ENCODE measurements at places on chromosomes 5 and 9.

- no peak for DNase-seq
Observed at GRCh38 chr9:27189426-27189825, 80.4 kb downstream of the TEK start.

- no peak for DNase-seq
Observed at GRCh38 chr5:62283005-62283404, 23.0 kb upstream of the KIF2A start.

GRCh38 chr9:27059907-27060306 is 49.1 kb upstream of the TEK start:
- DNase-seq = no peak

DNA sequence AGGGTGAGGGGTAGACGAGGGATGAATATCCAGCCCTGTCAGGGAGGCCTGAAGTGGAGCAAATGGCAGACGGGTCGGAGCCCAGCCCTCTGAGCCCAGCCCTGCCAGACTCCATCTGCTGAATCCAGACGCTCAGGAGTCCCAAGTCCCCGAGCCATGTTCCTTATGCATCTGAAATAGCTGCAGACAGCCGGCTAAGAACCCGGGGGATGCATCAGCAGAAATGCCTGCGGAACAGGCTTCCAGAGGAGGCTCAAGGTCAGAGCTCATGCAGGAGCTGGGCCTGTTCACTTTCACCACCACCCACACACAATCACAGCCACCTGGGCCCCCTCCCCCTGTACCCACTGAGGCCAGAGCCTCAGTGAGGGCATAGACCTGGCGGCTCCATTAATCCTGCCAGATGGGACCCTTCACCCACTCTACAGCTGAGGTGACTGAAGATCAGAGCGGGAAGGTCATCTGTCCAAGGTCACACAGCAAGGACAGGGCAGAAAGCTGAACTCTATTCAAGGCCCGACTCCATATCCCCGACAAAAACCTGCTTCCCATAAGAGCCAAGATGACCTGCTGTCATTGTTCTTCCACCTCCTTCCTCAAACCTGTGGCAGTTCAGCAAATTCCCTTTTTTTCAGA is 24.4 kb upstream of the AKNA start:
- DNase-seq = no peak

DNA sequence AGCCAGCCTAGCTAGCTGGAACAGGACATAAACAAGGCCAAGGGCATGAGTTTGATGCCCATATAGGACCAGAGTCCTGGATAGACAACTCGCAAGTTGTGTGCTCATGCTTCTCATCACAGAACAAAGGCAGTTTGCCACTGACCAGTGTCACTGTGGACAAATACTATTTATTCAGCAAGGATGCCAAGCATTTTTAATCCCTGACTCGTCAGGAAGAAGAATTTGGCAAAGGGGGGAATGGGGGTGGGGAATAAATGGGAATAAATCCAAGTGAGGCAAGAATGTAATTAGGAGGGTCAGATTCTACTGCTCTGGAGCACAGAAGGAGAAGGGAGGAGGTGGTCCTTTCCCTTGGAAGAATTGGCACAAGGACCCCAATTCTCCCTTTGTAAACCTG is 46.8 kb upstream of the ANKRD55 start:
- peak; percentile 92 for DNase-seq

DNA sequence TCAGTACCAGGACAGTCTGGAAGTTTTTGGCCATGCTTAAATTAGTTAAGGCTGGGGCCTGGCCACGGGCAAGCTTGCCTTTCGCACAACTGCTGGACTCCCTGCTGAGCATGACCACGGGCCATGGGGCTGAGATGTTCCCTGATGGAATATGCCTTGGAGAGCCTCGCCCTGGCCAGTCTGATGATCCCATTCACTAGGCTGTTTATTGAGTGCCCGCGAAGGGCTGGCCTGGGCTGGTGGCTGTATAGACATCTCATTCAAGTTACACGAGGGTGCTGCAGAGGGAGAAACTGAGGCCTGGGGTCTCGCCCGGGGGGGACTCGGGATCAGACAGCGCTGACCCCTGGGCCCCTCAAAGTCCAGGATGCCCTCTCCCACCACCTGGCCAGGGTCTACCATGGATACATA is 7.8 kb upstream of the RXRA start:
- DNase-seq = no peak

DNA sequence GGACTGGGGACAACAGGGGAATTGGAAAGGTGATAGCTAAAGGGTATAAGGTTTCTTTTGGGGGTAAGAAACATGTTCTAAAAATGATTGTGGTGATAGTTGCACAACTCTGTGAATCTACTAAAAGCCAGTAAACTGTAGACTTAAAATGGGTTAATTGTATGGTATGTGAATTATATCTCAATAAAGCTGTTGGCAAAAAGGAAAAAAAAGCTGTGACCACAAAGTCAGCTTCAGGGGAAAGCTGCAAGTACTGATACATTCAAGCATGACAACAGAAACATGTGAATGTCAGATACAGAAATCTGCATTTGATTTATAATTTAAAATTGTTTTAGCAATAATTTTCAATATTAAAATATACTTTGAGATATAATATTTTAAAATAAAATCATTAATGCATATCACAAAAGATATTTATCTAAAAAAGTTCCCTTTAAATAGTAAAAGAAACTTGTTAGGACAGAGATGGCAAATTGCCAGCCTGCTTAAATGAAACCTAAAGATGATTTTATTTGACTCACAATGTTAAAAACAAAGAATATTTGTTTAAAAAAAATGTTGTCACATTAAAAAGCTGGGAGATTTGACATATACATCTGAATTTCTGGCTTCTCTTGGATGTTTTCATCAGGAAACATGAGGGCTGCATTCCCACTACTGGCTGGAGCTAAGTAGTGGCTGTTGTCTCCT is 66.0 kb downstream of the TBCA start:
- DNase-seq = no peak

DNA sequence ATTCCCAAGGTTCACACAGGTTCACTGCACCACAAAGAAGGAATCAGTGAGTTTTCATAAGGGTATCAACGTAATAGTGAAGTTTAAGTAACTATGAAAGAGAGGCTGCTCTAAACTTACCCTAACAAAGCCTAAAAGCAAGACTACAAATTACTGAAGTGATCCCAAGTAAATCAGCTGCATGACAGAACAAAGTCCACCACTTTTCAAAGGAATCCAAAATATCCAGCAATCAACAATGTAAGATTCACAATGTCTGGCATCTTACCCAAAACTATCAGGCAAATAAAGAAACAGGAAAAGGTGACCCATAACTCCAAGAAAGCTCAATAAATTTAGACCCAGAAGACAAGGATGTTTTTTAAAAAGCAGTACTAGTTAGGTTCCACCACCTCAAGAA is 70.1 kb downstream of the GNAQ start:
- no peak for DNase-seq

DNA sequence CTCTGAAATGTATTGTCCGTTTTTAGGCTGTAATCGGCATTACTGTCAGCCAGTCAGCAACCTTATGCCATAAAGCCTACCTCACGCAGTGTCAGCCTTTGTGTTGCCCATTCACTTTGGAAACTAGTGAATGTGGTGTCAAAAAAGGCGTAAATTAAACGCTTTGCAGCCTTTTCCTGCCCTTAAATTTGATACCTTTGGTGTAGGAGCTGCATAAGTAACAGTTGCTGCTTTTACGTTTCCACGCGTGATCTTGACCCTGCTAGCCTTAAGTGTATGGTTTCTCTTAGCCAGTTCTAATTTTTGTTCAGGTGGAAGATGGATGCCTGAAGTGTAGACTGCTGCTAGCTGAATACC is 257.7 kb downstream of the EPB41L4A start:
- no peak for DNase-seq

DNA sequence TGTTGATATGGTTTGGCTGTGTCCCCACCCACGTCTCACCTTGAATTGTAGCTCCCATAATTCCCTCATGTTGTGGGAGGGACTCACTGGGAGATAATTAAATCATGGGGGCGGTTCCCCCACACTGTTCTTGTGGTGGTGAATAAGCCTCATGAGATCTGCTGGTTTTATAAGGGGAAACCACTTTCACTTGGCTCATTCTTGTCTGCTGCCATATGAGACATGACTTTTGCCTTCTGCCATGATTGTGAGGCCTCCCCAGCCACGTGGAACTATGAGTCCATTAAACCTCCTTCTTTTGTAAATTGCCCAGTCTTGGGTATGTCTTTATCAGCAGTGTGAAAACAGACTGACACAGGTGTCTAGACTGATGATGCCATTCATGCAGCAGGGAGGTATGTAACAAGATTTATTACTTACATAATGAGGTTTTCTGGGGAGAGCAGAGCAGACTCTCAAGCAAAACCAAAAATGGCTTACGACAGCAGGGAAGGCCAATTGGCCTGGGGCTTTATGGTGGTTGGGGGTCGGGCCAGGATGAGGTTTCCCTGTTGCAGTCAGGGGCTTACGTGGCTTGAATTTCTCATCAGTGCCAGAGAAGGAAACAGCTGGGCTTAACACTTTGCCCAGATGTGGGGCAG is 9.5 kb upstream of the COMMD10 start:
- no peak for DNase-seq

- DNase-seq = no peak
Observed at GRCh38 chr5:154385236-154385512, 60.6 kb upstream of the SAP30L start.

DNA sequence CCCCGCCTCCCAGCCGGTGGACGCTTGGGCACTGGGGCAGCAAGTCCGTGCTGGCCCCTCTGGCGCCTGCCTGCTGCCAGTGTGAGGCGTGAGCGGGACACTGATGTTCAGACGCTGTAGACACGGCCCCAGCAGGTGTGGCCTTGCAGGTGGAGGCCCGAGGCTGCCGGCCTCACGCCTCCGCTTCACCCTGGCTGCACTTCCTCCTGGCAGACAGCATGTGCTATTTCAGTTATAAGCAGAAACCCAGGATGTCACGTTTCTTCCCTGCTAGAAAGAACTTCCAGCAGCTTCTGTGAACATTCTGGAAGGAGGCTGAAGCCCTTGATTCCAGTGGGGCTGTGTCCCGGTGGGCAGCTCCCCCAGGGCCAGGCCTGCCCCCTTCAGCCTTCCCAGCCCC is 114.8 kb upstream of the FCN2 start:
- DNase-seq = peak; percentile 21

DNA sequence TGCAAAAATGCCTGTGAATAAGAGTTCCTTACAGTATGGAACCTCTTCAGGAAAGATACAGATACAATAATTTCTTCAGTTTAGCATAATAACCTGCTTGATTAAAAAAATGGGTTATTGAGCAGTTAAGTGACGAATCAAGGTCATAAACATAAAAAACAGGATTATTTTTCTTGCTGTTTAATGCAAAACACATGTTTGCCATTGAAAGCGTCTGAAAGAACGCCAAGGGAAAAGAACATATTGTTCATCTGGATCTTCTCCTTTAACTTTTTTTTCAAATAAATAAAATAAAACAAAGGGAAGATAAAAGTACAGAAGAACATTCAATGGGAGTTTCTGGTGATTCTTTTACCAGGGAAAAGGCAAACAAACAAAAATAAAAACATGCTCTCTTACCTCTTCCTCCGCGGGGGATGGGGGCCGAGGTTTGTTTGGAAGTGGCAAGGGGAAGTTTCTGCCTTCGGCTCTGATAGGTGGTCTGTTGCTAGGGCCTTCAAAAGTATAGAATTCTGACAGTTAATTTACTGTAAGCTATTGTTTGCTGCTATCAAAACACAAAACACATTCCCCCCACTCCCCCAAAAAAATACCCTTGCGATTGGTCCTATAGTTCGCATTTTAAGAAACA is 20.1 kb downstream of the C5orf58 start:
- no peak for DNase-seq

- DNase-seq = no peak
Observed at GRCh38 chr9:109600142-109600541, 102.0 kb upstream of the PTPN3 start.

- no peak for DNase-seq
Observed at GRCh38 chr5:135593141-135593540, 14.3 kb upstream of the CXCL14 start.

DNA sequence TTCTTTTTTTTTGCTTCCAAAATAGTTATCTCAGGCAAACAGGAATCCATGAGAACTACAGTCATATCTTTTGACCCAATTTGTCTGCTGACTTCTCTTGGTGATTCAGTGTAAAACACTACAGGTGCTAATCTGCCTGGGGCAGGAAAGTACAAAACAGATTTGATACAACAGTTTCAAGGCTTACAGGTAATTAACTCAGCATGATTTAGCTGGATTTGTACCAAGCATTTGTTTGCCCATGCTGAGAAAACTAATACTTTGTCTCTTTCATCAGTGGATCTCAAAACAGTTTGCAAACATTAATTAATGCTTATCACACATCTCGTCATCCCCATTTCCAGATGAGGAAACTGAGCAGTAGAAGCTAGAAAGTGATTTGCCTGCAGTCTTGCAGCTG is 312.5 kb upstream of the SEMA6A start:
- DNase-seq = no peak

DNA sequence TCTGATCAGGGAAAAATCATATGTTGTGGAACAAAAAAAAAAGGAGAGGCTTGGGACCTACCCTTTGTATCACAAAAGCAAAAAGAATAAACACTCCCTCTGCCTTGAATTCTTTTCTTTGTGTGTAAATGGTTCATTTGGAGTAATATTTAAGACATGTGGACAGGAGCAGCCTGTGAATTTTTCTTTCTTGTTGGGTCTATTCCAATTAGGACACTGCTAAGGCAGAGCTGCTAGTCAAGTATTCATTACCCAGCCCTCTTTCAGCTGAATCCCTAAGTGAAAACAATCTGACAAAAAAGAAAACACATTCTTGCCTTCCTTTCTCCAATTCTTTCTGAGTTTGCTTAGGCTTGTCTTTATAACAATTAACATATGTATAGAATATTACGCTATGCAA is 330.0 kb downstream of the EBF1 start:
- DNase-seq = no peak

GRCh38 chr5:139178589-139178917 is 19.6 kb downstream of the SIL1 start:
- no peak for DNase-seq

DNA sequence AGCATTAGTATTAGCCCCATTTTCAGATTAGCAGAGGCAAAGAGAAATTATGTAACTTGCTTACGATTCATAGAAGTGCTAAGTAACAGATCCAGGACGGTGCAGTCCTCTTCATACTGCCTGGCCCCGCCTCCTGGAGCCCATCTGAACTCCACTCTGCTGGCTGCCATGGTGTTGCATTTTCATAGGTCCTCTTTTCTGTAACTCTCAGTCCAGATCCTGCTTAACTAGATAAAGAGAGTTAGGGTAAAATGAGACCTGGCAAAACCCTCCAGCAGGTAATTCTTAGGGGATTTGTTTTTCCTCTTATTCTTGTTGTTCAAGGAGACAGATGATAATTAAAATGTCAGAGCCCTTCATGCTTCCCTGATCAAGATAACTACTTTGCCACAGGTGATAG is 135.1 kb upstream of the EFNA5 start:
- DNase-seq = no peak

- DNase-seq = no peak
Observed at GRCh38 chr5:161847941-161848391, at the start of gene GABRA1. TSS of gene GABRA1 (plus strand) at chr5:161848120. CDS start at chr5:161850811, 2,691 bp downstream.

GRCh38 chr9:70607926-70608325 is 193.5 kb upstream of the KLF9 start:
- no peak for DNase-seq

Measured in T47D (cell line).